ENCODE measurements at places on chromosomes 5 and 9. TPM values are rescaled to one million over a fixed set of nuclear protein-coding genes. Genes with fewer than 3 reads are reported as not detected.

The IL7R gene
- 4.7 TPM for total RNA-seq

DNA sequence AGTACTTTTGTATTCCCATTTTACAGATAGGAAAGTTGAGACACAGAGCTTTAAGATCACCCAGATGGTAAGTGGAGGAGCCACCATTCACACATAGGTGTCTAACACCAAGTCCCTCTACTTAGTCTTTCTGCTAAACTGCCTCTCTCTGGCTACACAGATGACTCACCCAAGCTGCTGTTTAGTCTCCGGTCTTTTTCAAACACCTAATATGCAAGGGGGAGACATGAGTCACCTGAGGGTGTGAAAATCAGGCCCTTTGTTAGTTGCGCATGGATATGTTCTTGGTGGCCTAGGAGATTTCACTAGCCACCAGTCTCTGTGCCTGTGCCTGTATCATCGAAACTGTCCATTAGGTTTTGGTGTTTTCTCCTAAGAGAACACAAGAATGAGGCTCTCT is 117.8 kb downstream of the MAST4 start:
- DNase-seq, result no peak

GRCh38 chr9:96449523-96449844 is 485 bp upstream of the HABP4 start:
- no peak for DNase-seq

GRCh38 chr9:111180811-111181210 is 142.5 kb upstream of the LPAR1 start:
- DNase-seq, result no peak

GRCh38 chr5:146249801-146250200 is 46.4 kb downstream of the RBM27 start:
- DNase-seq, result no peak

DNA sequence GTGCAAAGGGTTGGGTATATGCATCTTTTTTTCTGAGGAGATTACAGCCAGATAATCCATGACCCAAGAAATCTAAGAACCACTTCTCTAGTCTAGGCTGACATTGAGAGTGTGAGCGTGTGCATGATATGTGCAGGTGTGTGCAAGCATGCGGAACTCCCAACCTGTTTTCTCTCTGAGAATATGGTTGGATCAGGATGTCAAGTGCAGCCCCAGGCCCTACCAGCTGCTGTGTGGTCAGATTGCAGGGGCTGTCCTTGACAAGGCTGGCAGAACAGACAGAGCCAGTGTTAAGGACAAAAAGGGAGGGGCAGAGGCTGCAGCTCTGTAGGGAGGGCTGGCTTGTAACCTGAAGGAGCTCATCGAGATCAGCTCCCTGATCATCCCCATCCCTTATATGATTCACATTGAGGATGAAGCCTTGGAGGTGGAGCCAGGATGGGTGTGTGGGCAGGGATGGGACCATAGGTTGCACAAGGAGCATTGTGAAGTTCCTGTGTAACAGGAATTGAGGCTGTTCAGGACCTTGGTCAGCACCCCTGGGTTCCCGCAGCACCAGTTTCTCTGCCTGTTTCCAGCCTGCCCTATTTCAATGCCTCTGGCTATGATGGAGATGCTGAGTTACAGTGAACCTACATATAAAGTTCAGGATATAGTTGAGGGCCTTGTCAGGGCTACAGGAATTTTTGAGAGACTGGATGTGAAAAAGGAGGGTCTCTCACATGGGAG is 52.6 kb upstream of the ARAP3 start:
- DNase-seq, result peak; percentile 43

DNA sequence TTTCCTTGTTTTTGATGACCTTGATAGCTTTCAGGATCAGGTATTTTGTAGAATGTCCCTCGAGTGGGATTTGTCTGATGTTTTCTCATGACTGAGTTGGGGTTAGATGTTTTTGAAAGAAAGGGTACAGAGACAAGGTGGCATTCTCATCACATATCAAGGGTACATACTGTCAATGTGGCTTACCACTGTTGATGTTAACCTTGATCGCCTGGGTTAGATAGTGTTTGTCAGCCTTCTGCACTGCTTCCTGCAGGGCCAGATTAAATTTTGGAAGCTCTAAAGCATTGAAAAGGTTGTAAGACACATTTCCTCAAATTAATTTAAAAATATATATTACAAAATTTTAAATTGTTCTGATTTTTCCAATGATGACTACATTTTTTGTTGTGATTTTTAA is 287.4 kb upstream of the ACTBL2 start:
- no peak for DNase-seq

GRCh38 chr5:135576075-135576599 is 2.7 kb downstream of the CXCL14 start:
- DNase-seq, result peak; percentile 22

GRCh38 chr5:164532235-164532900 is 1026.9 kb downstream of the MAT2B start:
- no peak for DNase-seq

GRCh38 chr5:75608870-75609269 is 2.4 kb upstream of the ANKDD1B start:
- DNase-seq, result no peak

GRCh38 chr9:131233995-131234394 is 42.3 kb downstream of the FAM78A start:
- no peak for DNase-seq

The IGFBPL1 gene
- total RNA-seq, result not detected

- DNase-seq, result no peak
Measured at GRCh38 chr9:73038089-73038509, 85.2 kb upstream of the ALDH1A1 start.

The TMC1 gene
- 0.31 TPM for total RNA-seq

- no peak for DNase-seq
Measured at GRCh38 chr9:38384990-38385848, 7.3 kb upstream of the ALDH1B1 start.

The SPINK6 gene
- 0.33 TPM for total RNA-seq

DNA sequence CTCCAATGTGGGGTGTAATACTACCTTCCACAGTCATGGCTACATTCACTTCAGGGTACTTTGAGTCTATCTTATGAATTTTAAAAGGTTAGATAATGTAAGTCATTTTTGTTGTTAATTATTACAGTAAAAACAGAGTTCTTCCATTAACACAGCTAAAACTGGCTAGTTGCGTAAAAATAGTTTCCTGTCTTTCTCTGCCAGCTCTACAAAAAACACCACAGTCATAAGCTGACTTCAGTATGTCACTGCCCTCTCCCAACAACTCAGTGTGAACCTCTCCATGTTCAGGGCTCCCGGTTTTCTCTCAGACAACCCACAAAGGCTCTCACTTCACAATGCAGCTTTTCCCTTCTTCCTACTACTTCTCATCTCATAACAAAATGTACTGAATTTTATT is 84.8 kb upstream of the ITGA1 start:
- DNase-seq, result no peak

Data from adrenal gland (tissue), 19 donors.